ENCODE measurements at places on chromosomes 2 and 18.

GRCh38 chr18:46278481-46279465 is 174.6 kb downstream of the HAUS1 start:
- H3K4me3 ChIP-seq, result no peak overlapping the region
- no peaks in the 10 kb centered on the region for H3K4me1 ChIP-seq
- no peak overlapping the region for H3K27ac ChIP-seq
- no peak for DNase-seq
- H3K36me3 ChIP-seq, result no peaks in the 10 kb centered on the region
- H3K27me3 ChIP-seq, result no peaks in the 10 kb centered on the region

GRCh38 chr2:160401895-160402294 is 91.7 kb downstream of the RBMS1 start:
- H3K27ac ChIP-seq, result no peak overlapping the region
- no peak for DNase-seq
- H3K4me1 ChIP-seq, result peaks cover 89% of the 10 kb centered on the region
- H3K27me3 ChIP-seq, result no peaks in the 10 kb centered on the region

DNA sequence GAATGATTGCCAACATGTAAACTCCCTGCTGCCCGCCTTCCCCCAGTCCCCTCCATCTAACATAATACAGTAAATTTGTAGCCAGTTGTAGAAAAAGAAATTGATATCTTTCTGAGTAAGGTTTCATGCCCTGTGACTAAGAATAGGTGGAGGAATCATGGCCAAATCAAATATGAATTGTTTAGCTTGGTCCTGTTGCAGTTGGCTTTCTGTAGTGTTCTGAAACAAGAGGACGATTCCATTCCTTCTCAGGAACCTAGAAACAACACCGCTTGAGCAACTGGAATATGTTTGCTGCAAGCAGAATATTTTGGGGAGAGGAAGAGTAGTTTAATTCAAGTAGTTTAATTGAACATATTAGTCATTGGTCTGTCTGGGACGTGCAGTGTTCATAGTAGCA is 7.0 kb upstream of the DRC1 start:
- H3K4me1 ChIP-seq, result no peaks in the 10 kb centered on the region
- H3K4me3 ChIP-seq, result no peak overlapping the region
- H3K27me3 ChIP-seq, result no peaks in the 10 kb centered on the region

DNA sequence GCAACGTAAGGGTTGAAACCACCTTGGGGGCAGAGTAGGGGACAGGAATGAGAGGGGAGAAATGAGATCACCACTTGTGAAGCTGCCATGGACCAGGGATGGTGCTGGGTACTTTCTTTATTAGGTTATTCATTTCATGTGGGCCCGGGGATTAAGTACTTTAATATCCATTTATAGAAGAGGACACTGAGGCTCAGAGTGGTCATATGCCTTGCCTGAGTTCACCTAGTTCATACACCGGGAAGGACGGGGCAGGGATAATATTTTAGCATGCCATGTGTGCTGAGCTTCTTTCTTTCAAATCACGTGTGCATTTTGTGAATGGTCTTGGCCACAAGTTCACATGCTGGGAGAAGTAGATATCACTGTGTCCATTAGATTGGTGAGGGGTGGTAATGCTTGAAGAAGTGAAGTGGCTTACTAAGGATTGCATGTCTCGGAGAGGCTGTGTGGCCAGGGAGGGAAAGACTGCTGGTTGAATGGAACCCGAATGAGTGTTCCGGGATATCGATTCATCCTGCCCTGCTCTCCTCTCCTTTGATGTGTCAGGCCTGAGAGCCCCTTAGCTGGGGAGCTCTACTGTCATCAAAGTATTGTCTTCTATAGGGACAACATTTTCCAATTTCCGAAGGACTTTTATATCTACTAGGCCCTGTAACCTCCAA is 187.1 kb downstream of the MYCN start:
- no peaks in the 10 kb centered on the region for H3K27me3 ChIP-seq
- H3K4me3 ChIP-seq, result no peak overlapping the region
- H3K36me3 ChIP-seq, result no peaks in the 10 kb centered on the region
- no peak for DNase-seq
- no peak overlapping the region for H3K27ac ChIP-seq

DNA sequence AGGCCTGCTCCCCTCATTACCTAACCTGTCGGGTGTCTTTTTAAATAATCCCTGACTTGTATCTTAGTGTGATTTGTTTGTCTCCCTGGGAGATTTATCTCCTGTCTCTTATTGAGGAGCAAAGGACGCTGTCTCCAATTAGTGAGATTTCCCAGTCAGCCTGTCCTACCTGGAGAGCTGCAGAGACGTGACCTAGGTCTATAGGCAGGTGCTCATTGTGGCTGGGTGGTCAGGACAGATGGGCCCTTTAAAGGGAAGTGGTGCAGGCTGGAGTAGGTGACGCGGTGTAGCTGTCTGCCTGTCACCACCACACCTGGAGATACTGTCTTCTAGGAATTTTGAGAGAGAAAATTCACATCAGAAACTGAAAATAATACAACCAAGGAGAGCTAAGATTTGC is 28.0 kb downstream of the PLB1 start:
- DNase-seq, result no peak
- H3K36me3 ChIP-seq, result no peaks in the 10 kb centered on the region
- no peaks in the 10 kb centered on the region for H3K27me3 ChIP-seq
- no peak overlapping the region for H3K27ac ChIP-seq
- no peaks in the 10 kb centered on the region for H3K4me1 ChIP-seq
